ENCODE measurements at places on chromosomes 3 and 15. TPM values are rescaled to one million over a fixed set of nuclear protein-coding genes. Genes with fewer than 3 reads are reported as not detected.

The FXR1 gene
- 186 TPM for total RNA-seq

- no peak for DNase-seq
Measured at GRCh38 chr3:150547045-150547741, 606 bp downstream of the EIF2A start.

DNA sequence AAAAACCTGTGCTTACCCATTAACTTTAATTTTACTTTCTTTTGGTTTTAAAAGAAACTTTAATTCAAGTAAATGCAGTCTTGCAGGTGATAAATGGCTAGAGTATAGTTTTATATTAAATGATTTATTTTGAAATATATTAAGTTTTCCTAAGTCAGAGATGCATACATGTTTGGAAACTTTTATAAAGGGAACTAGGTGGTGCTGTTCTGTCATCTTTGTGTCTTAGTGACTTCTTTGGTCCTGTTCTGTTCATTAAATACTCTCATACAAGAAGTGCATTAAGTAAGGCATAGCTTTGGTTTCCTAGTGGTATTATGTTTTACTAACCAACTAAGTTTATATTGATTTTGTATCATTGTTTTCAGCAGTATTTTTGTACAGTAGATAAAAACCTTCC, 15.6 kb downstream of the CADM2 start:
- no peak for DNase-seq

DNA sequence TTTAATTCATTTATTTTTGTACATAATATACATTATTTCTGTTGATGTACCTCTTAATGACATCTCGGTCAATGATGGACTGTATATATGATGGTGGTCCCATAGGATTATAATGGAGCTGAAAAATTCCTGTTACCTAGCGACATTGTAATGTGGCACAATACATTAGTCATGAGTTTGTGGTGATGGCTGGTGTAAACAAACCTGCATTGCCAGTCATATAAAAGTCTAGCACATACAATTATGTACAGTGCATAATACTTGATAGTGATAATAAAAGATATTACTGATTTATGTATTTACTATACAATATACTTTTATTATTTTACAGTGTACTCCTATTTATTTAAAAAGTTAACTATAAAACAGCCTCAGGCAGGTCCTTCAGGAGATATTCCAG, 15.1 kb downstream of the TTC14 start:
- DNase-seq: no peak

DNA sequence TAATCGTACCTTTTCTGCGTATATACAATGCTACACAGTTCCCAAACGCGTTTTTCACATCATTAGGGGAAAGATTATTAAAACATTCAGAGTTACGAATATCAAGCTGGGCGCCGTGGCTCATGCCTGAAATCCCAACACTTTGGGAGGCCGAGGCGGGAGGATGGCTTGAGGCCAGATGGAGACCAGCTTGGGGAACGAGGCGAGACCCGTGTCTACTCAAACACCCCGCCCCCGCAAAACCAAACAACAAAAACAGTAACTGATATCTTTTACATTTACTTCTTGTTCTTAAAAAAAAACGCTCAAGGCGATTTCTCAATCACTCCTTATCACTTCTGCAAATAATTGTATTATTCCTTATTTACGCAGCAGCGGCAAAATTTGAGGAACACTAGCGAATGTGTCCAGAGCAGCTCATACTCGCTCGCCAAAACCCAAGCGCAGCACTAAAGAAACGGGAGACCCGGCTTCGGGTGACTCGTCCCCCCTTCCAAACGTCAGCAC, 1.2 kb downstream of the ZBTB11 start:
- no peak for DNase-seq

GRCh38 chr3:61454006-61454585, 107.3 kb upstream of the PTPRG start:
- DNase-seq: no peak

DNA sequence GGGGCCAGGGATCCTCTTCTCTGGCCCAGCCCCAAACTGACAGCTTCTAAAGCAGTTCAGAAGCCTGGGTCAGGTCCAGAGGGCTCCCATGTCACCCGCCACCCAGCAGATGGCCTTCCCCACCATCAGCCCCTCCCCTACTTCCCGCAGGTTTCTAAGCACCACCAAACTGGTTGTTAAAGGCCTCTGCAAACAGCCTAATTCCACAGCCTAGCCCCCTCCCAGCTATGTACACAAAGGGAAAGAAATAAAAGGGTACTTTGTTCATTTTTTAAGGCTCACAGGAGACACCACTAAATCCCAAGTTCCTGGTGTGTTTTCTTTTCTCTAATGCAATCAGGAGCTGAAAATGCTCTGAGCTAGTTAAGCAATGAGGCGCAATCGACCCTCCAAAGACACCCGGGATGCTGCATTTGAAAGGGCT, 30.6 kb downstream of the PLCH1 start:
- no peak for DNase-seq

The DAZL gene
- not detected for total RNA-seq

Data from activated CD4-positive, alpha-beta T cell treated with anti-CD3 and anti-CD28 coated beads for 36 hours (primary cell).